ENCODE measurements at places on chromosomes 4 and X. TPM values are rescaled to one million over a fixed set of nuclear protein-coding genes. Genes with fewer than 3 reads are reported as not detected.
A peak's percentile ranks its signal among the peaks of the same experiment; 100 is the strongest.

MAGEE2 gene
- not detected for total RNA-seq

DDX3X gene
- 107 TPM for total RNA-seq

CLTRN gene
- total RNA-seq = 0.36 TPM

NWD2 gene
- total RNA-seq = 0.23 TPM

ART3 gene
- total RNA-seq = 3.8 TPM

ESX1 gene
- total RNA-seq = 31.9 TPM

RBM3 gene
- 169 TPM for total RNA-seq

HGFAC gene
- 1.9 TPM for total RNA-seq

TBC1D19 gene
- total RNA-seq = 11.3 TPM

DNAAF6 gene
- total RNA-seq = 1.4 TPM

- no peak for DNase-seq
These were observed 12.3 kb downstream of the CLDN2 start for GRCh38 chrX:106932492-106932923.

- no peak for DNase-seq
These were observed 12.4 kb upstream of the ZCCHC13 start for GRCh38 chrX:74291577-74291963.

DNA sequence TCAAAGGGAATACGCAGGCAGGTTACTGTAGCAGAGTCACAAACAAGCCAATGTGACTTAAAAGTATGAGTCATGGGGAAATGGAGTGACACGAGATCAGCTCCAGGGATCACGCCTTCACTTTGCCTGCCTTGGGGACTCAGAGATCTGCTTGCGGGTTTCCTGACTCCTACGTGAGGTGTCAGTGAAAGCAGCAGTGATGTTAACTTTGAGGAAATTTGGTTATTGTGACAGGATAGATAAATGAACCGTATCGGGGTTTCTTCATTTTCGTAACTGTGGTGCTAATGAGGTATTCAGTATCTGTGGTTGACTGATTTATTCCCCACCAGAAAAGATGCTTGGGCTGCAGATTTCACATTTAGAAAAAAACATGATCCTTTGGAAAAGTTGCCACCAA, 383.3 kb upstream of the ZFP42 start:
- DNase-seq = no peak

DNA sequence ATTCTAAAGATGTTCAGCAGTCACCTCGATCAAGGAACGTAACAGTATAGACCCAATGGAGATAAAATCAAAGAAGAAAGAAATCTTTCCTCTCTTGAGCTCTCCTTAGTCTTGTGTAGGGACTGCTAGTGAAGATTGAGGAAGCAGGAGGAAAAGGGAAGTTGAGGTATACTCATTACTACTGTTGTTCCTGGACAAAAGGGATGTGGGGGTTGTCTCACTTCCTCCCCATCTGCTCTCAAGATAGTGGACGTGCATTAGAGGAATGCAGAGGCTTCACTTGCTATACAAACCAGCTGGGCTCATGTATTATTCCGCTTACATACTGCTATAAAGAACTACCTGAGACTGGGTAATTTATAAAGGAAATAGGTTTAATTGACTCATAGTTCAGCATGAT, 208.9 kb upstream of the ARHGEF9 start:
- no peak for DNase-seq

- no peak for DNase-seq
These were observed 133.0 kb downstream of the NDST3 start for GRCh38 chr4:118167306-118167705.

DNA sequence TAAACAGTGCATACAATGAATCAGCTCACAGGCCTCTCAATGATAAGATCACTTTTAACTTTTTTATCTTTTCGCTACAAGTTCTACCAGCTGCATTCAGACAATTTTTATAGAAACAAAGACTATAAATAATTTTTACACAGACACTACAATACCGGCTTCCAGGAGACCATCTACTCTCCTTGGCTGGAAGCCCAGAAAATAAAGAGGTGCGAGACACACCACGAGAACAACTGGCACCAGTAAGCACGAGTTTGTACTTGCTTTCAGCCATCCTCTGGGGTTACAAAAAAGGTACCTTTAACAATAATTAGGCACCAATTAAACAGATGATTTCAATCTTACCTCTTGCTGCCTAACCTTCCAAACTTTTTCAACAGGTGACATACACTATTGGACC, 11.2 kb upstream of the PRDX4 start:
- peak; percentile 5 for DNase-seq

DNA sequence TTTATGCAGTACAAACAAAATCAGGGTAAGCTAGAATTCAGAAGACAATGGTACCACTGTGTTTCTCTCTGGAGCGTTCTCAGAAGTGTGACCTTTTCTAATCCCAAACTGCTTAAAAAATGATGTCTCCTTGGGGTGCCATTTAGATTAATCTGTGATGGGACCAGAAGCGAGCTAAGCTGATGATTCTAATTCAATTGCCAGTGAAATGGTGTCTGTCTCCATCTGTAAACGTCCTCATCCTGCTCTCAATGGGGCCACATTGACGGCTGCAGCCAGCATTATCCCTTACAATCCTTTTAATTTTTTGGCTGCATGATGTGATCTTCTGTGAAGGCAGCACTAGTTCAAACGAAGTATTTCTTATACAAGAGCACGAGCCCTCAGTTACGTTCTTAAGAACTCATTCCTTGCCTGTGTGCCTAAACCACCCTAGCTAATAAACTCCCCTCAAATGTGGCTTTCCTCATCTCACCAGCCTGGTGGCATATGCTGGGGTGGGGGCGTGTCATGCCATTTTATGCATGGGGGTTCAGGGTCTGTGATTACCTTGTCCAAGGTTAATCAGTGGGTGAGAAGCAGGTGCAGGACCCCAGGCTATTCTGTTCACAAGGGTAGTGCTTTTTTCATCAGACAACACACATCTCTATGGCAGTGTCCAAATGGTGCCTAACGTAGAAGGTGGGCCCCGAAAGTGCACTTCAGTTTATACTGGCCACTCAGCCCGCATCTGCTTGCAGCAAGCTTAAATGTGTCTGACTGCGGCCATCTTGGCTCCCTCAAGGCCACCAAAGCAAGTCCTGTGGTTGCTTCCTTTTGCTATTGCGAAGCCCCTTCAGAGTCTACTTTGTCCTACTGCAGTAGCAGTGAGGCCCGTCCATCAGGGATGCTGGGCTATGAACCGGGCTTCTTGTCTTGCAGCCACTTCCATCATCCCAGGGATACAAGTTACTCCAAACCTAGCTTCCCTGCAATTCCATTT, 45.7 kb upstream of the SLC2A9 start:
- DNase-seq = no peak

DNA sequence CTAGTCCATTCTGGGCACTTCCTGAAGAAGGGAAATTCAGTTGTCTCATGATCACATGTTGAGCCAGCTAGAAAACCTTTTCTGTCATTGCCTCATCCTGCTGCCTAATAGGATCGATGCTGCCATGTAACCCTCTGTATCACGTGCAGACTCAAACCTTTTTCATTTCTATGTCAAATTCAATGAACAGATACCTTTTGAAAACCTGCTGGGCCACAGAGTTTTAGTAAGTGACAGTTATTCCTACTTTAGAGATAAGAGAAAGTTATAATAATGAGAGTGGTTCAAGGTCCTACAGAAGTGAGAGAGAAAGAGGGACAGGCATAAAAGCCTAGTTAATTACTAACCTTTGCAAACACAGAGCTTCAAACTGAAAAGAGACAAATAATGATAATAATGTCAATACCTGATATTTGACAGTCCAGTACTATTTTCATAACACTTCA, 46.0 kb downstream of the MAOA start:
- no peak for DNase-seq

- no peak for DNase-seq
These were observed 88.8 kb upstream of the HELT start for GRCh38 chr4:184929476-184929875.

DNA sequence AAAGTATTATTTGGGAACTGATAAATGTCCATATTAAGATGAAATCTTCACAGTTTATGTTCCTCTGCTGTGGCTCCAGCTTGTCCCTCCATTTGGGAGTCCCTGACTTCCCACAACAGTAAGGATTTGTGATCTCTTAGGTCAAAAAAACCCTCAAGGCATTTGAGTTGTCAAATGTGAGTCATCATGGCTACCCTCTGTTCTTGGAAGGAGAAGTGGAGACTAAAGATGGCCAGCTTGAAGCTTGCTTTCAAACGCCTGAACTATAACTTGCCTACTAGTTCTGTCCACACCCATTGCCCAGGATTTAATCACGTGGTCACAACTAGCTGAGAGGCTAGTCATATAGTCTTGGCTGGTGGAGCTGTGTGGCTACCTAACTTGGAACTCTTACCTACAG, 107.8 kb downstream of the CCNG2 start:
- DNase-seq = no peak

DNA sequence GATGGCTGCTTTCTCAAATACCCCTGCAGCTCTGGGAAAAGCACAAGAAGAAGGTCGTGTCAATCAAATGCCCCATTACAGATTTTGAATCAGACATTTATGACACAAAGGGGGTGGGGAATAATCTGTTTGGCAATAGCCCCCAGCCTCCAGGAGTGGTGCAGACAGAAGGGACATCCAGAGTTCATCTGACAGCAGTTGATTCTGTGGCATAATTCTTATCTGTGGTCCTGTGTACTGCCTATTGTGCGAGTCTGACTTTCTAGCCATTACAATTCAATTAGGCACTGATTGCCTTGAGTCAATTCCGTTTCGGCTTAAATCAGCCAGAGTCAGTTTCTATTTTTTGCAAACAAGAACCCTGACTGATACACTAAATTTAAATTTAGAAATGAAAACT, 28.6 kb upstream of the DCLK2 start:
- DNase-seq = no peak

DNA sequence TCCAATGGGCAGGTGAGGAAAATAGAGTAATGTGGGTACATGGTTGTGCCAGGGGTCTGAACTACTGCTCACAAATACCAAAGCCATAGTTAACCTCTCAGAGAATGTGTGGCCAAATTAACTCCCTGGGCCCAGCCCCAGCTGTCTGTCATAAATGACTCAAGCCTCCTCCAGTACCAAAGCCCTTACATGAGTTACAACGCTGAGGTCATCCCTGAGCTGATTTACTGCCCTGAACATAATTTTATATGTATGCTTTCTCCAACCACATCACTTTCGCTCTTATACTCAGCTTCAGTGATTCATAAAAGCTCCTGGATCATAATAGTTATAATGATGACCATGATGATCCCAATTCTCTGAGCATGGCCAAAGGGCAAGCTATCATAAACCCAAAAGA, 283.9 kb downstream of the NKX6-1 start:
- no peak for DNase-seq

DNA sequence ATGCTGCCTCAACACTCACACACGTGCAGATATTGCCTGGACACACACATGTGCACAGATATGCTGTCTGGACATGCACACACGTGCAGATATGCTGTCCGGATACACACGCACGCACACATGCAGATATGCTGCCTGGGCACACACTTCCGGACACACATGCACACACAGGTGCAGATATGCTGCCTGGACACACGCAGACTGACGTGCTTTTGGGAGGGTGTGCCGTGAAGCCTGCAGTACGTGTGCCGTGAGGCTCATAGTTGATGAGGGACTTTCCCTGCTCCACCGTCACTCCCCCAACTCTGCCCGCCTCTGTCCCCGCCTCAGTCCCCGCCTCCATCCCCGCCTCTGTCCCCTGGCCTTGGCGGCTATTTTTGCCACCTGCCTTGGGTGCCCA, 14.7 kb downstream of the FGFRL1 start:
- DNase-seq = no peak

GRCh38 chr4:169152098-169152497, 118.7 kb downstream of the SH3RF1 start:
- no peak for DNase-seq

DNA sequence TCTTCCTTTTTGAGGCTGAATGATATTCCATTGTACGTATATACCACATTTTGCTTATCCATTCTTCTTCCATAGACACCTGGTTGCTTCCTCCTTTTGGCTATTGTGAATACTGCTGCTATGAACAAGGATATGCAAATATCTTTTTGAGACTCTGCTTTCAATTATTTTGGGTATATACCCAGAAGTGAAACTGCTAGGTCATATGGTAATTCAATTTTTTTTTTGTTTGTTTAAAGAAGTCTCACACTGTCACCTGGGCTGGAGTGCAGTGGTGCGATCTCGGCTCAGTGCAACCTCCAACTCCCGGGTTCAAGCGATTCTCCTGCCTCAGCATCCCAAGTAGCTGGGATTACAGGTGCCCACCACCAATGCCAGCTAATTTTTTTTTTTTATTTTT, 75.3 kb downstream of the METTL14 start:
- no peak for DNase-seq

GRCh38 chr4:188841523-188841922, 702.3 kb downstream of the TRIML1 start:
- no peak for DNase-seq

- DNase-seq = peak; percentile 41
These were observed 22.4 kb upstream of the CLTRN start for GRCh38 chrX:15686818-15687685.

GRCh38 chr4:164894702-164895101, 17.7 kb downstream of the APELA start:
- DNase-seq = no peak

GRCh38 chr4:47930971-47931804, 16.8 kb upstream of the NFXL1 start:
- DNase-seq = no peak

DNA sequence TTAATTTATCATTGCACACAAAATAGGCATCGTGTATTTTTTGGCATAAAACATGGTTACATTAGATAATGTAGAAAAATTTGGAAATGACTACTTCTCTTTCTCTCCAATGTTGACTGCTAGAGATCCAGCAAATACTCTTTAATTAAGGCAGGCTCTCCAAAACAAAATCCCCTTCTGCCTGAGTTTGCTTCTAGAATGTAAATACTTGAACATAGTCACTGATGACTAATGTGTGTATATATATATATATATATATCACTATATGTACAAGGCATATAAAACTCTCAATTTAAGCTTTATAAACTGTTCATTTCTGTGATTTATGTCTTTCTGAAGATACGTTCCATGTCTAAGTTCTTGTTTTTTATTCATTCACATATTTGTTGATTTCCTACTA, 67.2 kb upstream of the CAMK2D start:
- DNase-seq = no peak

DNA sequence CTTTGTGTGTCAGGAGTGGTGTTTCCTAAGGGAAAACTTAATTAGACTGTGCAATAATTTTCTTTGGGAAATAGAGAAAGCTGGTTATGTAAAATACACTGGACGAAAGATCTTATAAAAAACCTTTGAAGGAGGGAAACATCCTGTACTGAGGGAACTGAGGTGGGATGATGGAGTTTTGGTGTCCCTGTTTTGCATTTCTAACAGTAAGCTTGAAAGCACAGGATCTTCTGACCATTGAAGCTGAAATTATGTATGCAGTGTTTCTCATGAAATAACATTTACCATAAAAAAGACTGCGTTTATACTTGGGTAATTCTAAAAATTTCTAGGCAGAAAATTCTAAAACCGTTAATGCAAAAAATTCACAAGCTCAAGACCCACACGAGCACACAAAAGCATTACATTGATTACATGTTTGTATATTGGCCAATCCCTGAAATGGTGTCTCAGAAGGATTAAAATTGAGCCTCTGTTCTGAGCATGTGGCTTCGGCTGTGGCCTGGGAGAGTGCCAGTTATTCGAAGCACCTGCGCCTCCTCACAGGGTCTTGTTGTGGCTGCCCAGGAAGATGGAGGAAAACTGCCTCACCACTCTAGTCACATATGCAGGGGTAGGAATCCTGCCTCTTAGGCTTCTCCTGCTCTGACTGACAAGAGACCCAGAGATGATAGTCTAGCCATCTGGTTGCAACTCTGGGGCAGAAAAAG, 49.5 kb downstream of the JADE3 start:
- no peak for DNase-seq

Data from prostate gland (tissue), 2 donors.